ENCODE measurements at places on chromosomes 6 and 20.

- no peak for DNase-seq
Measured at GRCh38 chr20:39861381-39861780, 827.7 kb downstream of the MAFB start.

DNA sequence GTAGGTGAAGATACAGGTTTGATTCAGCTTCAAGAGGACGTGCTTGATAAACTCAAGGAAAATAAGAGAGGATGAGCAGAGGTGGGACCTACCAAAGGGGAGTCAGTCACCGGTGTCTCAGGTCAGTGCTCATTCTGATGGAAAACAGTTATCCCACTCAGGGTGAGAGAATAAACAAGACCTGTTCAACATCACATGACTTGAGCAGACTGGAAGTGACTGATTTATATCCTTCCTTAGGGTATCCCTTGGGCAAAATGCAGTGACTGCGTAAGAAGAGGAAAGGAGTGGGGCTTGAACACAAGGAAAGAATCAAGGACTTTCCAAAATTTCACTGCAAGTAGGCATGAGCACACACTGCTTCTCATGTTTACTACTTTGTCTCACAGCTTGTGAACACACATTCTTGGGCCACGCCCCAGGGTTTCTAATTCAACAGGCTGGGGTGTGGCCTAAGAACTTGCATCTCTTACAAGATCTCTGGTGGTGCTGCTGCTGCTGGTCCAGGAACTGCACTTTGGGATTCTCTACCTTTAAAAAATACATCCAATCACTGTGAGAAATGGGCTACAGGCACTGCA is 11.6 kb downstream of the CST3 start:
- DNase-seq, result no peak

DNA sequence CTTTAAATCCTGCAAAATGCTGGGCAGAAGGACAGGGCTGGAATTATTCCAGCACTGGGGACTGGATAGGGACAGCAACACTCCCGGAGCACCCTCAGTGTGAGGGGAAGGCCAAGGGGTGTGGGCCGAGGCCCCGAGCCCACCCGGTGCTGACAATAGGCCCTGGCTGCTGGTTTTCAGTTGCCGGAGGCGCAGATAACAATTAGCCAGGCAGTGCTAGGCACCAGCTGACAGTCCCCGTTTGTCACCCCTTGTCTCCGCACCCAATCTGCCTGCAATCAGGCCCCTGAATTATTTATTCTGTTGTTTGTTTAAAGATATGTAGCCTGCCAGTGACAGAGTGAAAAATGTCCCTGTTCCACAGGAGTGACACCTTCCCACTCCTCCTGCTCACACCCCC is 120.0 kb downstream of the GRM4 start:
- DNase-seq, result no peak

GRCh38 chr6:125094563-125094962 is 59.0 kb upstream of the TPD52L1 start:
- DNase-seq, result no peak

DNA sequence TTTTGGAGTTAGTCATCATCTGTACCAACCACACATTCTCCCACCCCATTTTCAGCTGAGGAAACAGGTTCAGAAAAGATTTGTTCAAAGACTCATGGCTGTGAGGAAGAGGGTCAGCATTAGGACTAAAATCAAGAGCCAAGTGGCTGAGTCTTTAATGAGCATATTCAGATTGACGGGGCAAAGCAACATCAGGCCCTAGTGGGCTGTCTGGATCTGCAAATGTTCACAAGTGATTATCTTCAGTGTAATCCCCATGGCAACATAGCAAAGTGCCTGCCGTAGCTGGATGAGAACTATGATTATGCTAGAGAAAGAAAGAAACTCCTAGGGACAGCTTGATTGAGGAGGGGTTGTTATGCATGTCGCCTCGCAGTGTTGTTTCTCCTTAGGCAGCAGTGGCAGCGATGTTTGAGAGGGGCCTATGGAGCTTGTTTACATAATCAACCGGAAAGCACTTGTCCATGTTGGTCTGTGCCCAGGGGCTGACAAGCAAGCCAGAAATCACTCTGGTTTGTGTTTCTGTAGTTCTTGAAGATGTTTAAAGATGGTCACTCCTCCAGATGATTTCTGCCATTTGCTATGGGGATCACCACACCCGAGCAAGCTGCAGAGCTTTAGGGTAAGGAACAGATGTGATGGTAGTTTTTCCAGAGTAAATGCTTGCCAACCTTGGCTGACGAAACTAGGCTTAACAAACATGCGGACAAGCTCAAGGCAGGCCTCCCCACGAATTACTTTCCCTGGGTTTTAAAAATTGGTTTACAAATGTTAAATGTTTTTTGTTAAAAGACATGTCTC is 124.3 kb upstream of the MLIP start:
- no peak for DNase-seq

GRCh38 chr6:142702501-142703460 is 242.2 kb downstream of the HIVEP2 start:
- DNase-seq, result no peak

Data from ACHN (cell line).